ENCODE measurements at places on chromosomes 3 and 15. TPM values are rescaled to one million over a fixed set of nuclear protein-coding genes. Genes with fewer than 3 reads are reported as not detected.

Gene CHDH
- total RNA-seq = 2.6 TPM

Gene PLCB2
- total RNA-seq = 8.7 TPM

Gene RRP9
- total RNA-seq = 9.3 TPM

Gene GBE1
- total RNA-seq = 23.6 TPM

Gene SERPINI2
- total RNA-seq = 2.2 TPM

Gene CHAC1
- 5.3 TPM for total RNA-seq

Gene CCR9
- 0.10 TPM for total RNA-seq

Gene TRH
- 0.62 TPM for total RNA-seq

Gene CCDC39
- 0.10 TPM for total RNA-seq

Gene GOLGA8R
- 8.5 TPM for total RNA-seq

Gene INTS14
- total RNA-seq = 26.8 TPM

Gene CPN2
- not detected for total RNA-seq

Gene EIF1B
- 13.8 TPM for total RNA-seq

Gene UCN2
- total RNA-seq = 2.4 TPM

Gene RAB7A
- total RNA-seq = 53.4 TPM

Gene MCTP2
- 16.6 TPM for total RNA-seq

Gene CD86
- 2.5 TPM for total RNA-seq

Gene CLRN1
- 0.31 TPM for total RNA-seq

Gene EOGT
- 35.5 TPM for total RNA-seq

Gene IL20RB
- total RNA-seq = 5.4 TPM

Gene PSMA4
- 165 TPM for total RNA-seq

Gene CHRM5
- not detected for total RNA-seq

Gene CFAP20DC
- total RNA-seq = 4.2 TPM

Gene ATP10A
- total RNA-seq = 6.5 TPM

Gene CHCHD4
- total RNA-seq = 16.1 TPM

Gene CORO2B
- total RNA-seq = 2.3 TPM

Gene TMEM45A
- total RNA-seq = 19.9 TPM

Gene UROC1
- total RNA-seq = not detected

Gene SENP2
- 56.3 TPM for total RNA-seq

Gene ALDH1A3
- total RNA-seq = 59.0 TPM

Gene GRM2
- total RNA-seq = 0.21 TPM

Gene RGMA
- total RNA-seq = 36.2 TPM

Gene NT5DC2
- 46.8 TPM for total RNA-seq

Gene STRA6
- total RNA-seq = 14.2 TPM

Gene OIP5
- 2.9 TPM for total RNA-seq

Gene PRR20G
- not detected for total RNA-seq

Gene SI
- total RNA-seq = not detected

Gene ANKRD34C
- 0.21 TPM for total RNA-seq
